Fibroblast of villous mesenchyme (primary cell): ENCODE measurements at places on chromosomes 4 and X.
A peak's percentile ranks its signal among the peaks of the same experiment; 100 is the strongest.

- DNase-seq, result no peak
These were observed 13.4 kb downstream of the TRPC3 start for GRCh38 chr4:121938282-121939092.

DNA sequence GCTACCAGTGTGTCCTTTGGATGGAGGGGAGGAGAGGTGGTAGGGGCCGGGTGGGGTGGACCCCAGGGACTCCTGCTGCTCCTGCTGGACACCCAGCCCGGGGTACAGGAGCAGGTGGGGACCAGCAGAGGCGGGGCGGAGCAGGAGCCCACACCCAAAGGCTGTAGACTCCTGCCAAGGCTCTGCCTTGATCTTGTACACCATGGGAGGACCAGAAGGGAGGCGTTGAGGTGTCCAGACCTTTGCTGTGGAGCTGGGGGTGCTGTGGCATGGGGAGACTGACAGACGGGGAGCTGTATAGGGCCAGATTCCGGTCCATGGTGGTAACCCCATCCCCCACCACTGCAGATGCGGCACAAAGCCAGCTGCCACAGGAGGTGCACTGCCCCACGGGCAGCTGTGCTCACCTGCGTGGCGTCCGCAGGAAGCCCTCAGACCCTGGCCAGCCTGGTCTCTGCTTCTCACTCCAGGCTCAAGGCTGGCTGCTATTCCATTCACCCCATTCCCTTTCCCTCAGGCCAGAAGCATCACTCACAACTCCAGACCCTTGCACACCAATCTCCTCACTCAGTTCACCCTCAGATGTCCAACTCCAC, 5.0 kb upstream of the SLC26A1 start:
- DNase-seq, result no peak

GRCh38 chr4:1496116-1496642, 89.9 kb upstream of the NKX1-1 start:
- DNase-seq, result no peak

DNA sequence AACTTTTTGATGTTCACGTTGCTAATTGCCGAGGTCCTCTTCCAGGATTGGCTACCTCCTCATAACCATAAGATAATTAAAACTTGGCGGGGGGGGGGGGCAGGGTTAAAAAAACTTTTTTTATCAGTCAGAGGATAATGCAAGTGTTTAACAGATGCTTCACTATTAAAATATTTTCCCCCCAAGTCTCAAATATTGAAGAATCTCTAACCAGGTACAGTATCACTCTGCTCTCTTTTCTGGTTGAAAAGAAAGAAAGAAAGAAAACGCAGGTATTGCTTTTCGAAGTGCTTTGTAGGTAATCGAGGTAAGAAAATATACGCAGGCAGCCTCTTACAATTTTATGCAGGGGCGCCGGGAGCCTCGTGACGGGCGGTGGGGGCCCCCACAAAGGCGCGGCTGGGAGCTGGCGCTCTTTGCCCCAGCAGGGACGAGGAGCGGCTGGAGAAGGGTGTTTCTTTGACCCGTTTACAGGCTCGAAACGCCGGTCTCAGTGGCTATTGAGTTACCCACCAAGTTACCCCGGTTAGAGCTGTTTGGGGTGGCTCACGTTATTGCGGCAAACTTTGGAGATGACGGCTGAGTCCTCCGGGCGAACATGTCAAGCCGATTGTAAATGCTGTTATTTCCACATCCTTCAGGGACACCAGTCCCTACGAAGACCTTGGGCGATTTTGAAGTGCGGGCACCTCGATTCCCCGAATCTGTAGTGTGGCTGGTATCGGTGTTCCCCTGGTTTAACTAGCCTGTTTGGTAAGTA, 477 bp upstream of the HAND2 start:
- DNase-seq, result peak; percentile 68

DNA sequence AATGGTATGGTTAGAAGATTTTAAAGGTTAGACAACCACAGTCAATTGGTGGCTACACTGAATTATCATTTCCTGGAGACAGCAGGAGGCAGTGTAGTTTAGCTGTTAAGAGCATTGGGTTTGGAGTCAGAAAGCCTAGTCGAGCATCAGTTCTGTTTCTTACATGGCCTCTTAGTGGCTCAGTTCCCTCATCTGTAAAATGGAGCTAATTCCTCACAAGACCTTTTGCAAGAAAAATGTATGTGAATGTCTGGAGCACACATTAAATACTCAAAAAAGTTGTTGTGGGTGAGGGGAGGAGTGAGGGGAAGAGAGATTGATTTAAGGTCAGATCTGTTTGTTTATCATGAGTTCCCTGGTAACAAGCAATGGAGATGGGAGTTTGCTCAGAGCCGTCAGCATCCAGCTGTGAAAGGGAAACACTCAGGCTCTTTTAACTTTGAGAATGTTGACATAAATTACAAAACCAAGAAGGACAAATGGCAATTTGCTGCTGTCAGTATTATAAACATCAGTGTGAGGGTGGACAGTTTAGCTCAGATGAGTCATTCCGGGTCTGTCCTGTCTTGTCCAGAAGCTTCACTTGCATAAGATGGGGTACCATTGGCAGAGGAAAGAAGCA, 98.2 kb upstream of the PGRMC2 start:
- DNase-seq, result peak; percentile 93

DNA sequence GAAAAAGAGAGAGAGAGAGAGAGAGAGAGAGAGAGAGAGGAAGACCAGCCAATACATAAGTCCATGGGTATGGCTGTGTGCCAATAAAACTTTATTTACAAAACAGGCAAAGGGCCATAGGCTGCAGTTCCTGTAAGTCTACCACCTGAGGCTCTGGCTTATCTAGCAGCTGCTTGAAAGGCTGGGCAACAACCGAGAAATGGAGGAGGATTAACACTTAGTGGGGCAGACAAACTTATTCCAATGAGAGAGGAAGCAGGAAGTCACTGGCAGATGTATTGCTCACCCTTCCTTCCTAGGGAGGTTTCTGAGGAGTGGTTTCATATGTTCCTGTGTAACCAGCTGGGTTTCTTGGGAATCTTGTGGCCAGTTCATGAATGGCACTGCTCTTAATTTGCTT, 4.7 kb upstream of the GPR143 start:
- no peak for DNase-seq

GRCh38 chrX:3177851-3178250, 136.6 kb downstream of the ARSF start:
- peak; percentile 70 for DNase-seq

DNA sequence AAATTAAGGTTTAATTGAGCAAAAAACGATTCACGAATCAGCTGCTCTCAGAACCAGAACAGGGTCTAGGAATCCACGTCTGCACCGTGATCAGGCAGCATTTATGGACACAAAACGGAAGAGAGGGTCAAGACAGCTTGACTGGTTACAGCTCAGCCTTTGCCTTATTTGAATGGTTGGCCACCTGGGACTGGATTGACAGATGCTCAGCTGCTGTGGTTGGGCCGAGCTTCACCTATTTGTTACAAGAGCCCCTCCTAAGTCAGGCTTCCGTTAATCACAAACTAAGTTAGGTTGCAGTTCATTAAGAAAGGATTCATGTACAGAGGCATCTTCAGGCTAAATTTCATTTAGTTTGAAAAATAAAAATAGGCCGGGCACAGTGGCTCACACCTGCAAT, 50.6 kb upstream of the MAN2B2 start:
- DNase-seq, result no peak

DNA sequence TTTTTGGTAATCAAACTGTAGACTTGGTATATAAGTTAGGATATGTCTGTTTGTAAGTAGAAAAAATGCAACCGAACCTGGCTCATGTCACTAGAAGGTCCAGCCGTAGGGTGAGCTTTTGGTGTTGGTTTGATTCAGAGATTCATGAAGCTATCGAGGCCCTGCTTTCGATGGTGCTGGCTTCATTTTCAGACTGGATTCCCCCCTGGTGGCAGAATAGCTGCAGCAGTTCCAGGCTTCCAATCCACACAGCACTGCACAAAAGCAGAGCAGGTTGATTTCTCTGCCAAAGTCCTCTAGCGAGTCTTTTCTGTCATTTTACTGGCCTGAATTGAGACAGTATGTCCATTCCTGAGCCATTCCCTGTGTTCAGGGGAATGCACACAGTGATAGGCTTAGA, 33.1 kb downstream of the PDK3 start:
- DNase-seq, result no peak

- peak; percentile 71 for DNase-seq
These were observed 31.7 kb downstream of the COQ2 start for GRCh38 chr4:83252782-83253405.
